ENCODE measurements at places on chromosomes 12 and 14.

DNA sequence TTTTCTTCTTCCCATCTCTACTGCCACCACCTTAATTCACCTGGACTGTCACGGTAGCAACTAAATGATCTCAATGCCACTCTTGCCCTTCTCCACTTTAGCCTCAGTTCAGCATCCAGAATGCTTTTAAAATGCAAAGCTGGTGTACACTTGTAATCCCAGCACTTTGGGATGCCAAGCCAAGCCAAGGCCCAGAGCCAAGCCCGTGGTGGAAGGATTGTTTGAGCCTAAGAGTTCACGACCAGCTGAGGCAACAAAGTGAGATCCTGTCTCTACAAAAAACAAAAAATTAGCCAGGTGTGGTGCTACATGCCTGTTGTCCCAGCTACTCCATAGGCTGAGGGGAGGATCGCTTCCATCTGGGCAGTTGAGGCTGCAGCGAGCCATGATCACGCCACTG lies 5.9 kb downstream of the CIPC start:
- DNase-seq = no peak

- no peak for DNase-seq
Observed at GRCh38 chr12:108779998-108780688, 48.8 kb upstream of the CORO1C start.

GRCh38 chr12:63006536-63006935 lies 71.6 kb upstream of the PPM1H start:
- DNase-seq = peak; percentile 14

GRCh38 chr14:27528328-27528727 lies 930.5 kb upstream of the NOVA1 start:
- DNase-seq = peak; percentile 43

- no peak for DNase-seq
Observed at GRCh38 chr12:123939716-123940626, 32.7 kb downstream of the CCDC92 start.

GRCh38 chr12:21666722-21667121 lies 9.1 kb upstream of the LDHB start:
- DNase-seq = no peak

GRCh38 chr14:91140672-91141071 lies 26.8 kb downstream of the DGLUCY start:
- DNase-seq = no peak

DNA sequence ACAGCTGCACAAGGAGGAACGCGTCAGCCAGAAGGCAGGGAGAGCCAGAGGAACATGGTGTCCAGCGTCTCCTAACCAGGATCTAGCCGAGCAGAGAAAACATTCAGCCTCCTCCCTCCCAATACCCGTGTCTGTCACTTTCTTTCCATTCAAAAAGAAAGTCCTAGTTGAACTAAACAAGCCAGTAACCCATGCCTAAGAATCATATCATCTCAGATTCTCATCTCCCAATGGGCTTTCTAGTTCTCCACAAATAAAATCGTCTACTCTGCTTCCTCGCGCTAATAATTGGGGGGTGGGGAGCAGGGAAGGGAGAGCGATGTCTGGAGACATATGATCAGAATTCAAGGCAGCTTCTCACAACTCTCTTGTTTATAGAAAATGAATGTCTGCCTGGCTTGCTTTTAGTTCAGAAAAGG lies 7.4 kb downstream of the NKX2-1 start:
- DNase-seq = no peak
